ENCODE measurements at places on chromosomes 4 and X.

DNA sequence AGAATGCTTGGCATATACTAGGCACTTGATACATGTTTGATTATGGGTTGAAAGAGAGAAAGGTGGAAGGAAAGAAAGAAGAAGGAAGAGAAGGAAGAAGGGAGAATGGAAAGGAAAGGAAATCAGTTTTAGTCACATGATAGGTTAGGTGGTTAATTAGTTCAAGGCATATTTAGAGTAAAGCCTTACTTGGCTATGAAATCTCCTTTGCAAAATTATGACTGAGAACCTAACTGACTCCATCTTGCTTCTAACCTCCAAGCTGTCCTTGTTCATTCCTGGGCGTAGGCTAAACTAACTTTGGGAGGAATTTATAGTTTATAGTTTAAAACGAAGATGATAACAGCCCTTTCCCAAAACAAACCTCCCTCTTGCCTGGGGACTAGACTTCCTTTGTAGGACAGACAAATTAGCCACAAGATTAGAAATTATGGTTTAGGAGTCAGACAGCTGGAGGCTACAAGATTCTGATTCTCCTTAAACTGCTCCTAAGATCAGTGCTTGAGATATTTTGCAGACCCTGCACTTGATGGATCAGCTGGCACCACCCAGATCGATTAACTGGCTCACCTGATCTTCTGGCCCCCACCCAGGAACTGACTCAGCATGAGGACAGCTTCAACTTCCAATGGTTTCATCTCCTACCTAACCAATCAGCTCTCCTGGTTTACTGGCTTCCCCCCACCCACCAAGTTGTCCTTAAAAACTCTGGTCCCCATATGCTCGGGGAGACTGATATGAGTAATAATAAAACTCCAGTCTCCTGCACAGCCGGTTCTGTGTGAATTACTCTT, 55.0 kb downstream of the TXK start:
- DNase-seq, result no peak

- DNase-seq, result no peak
These were observed 24.3 kb downstream of the GRSF1 start for GRCh38 chr4:70815370-70815769.

DNA sequence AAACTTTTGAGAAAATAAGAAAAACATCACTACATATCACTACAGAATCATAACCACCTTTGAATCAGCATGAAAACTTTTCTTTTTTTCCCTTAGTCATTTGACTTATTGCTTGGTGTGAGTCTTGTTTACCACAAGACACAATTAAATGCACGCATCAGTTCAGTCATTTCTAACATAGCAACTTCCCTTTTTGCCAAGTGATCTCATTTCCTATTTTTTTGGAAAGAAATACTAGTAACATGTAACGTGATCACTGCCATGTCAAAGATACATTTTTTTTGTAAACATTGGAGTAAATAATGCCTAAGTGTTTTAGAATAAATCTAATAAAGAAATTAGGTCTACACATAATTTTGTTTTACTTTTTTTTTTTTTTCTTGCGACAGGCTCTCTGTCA, 5.1 kb upstream of the CXCL8 start:
- DNase-seq, result no peak

DNA sequence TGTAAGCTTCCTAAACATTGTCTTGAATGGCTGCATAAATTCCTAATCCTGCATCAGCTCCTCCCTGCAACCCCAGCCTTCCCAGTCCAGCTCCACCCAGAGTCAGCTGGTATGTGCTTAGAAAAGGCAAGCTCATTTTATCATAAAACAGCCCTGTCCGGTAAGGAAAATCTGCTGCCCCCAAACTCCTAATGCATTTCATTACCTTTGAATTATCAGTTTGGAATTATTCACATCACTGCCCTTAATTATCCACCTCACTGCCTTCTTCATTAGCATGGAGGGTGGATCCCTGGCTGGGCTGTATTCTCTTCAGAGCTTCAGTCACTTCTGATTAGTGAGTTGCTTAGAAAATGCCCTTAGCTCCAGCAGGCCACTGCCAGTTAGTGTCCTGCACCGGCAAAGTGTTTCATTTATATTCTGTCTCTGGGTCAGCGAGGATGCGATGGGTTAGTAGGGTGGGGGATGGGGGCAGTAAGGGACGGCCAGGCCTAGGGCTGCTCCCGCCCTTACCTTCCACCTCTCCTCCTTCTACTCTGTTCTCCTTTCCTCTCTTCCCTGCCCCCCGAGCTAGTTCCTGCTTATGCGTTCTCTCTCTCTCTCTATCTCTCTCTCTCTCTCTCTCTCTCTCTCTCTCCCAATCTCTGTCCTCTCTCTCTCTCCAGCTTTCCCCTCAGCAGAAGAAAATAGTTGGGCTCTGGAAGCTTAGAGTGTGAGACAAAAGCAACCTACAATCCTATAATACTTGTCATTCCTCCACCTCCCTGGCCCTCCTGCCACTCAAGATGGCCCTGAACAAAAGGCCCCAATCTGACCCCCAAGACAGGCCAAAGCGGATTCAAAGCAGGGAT, 174.8 kb upstream of the KLF3 start:
- no peak for DNase-seq

DNA sequence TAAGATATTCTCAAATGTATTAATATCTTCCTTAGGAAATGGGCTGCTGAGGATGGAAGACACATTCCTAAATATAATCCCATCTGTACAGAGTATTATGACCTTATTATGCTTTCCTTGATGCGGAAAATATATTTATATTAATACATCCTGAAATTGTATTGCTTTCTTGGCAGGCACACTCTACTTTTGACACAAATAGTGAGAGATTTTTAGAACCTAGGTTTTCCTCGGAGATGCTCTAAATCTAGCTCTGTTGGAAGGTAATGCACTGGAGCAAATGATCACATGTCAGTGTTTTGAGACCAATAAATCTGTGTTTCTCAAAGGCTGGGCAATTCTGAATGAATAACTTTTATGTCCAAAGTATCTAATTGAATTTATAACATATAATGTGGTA, 94.3 kb upstream of the MAGEC2 start:
- DNase-seq, result no peak

GRCh38 chrX:136306182-136306581, 5.4 kb downstream of the ADGRG4 start:
- no peak for DNase-seq

DNA sequence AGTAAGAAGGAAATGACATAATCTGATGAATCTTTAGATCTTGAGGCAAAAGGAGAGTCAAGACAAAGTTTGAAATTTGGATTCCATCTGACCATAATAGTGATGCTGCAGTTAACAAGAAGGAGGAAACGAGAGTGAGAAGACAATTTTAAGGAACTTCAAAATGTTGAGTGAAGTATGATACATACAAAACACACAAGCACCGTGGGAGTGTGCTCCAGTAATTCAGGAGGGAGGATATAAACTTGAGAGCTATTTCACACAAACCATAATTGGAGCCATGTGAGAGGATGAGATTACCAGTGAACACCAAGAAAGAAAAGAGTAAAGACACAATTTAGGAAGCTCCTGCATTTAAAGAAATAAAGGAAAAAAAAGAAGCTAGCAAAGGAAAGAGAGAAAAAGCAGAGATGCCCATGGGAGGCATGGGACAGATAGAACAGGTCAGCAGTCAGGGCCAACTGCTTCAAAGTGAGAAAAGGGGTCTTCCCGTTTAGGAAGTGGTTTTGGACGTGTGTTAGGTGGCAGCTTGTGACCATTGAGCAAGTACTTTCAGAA, 150.7 kb upstream of the SLC7A11 start:
- DNase-seq, result no peak

DNA sequence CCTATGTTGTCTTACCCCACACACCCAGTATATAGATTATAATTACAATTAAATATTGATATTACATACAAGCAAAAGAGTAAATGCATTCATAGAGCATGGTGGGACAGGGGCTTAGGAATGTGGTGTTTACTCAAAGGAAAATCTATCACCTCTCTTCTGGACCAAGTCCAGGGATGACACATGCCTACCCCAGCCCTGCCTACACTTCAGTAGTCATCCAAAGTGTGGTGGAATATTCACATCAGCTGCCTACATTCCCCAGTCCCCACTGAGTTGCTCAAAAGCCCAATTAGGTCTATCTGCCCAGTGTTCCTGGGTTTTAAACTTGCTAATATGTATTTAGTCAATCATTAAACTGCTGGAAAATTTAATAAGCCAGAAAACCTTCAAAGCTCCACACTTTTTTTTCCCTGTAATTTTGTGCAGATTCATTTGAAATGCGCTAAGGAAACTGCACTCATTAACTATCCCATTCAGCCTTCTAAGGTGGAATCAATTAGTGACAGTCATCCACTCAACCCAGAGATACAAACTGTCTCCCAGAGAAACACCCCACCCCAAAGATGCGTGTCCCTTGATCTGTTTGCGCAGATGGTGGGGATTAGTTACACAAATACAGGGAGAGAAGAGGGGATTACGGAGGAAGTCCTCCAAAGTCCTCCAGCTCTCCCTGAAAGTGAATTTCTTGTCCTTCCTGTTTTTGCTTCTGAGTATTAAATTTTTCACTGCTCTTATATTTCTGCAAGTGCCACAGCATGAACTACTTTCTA, 91.7 kb upstream of the KDR start:
- DNase-seq, result no peak

DNA sequence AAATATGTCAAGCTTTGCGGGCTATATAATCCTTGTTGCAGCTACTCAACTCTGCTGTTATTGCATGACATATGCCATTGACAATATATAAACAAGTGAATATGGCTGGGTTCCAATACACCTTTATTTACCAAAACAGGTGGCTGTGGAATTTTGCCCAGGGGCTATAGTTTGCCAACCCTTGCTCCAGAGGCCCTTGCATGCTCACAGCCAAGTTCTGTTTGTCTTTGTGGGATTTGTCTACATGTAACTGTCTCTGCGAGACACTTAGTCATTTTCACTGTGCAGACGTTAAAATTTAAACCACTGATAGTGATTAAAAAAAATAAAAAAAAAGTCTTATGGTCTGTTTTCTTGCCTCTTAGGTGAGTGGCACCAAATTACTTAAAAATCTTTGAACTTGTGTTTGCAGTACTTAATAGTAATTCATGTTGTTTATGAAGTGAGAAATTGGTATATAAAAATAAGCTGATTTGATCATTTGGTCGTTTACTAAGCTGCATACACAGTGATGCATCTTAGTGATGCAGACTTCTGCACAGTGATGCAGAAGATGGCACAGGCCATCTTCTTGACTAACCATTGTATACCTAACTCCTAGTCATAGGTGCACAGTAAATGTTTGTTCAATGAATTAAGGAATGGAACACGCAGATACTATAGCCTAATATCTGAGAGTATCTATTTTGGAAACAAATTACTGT, 170.9 kb downstream of the FRMPD4 start:
- no peak for DNase-seq

DNA sequence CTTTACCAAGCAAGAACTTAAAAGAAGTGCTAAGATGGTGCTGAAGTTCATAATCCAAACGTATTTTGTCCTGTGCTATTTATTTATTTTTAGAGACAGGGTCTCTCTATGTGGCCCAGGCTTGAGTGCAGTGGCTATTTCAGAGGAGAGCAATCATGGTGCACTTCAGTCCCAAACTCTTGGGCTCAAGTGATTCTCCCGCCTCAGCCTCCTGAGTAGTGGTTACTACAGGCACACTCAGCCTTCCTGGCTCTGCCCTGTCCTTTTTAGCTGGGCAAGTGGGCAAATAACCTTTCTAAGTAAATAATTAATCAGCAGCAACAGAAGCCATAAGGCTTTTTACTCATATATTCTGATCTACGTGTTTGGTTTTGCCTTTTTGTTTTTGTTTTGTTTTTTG, 2.6 kb downstream of the NSD2 start:
- DNase-seq, result no peak

GRCh38 chrX:136193771-136194170, 46.4 kb downstream of the FHL1 start:
- no peak for DNase-seq

GRCh38 chr4:145868637-145869409, 69.8 kb downstream of the ZNF827 start:
- no peak for DNase-seq

DNA sequence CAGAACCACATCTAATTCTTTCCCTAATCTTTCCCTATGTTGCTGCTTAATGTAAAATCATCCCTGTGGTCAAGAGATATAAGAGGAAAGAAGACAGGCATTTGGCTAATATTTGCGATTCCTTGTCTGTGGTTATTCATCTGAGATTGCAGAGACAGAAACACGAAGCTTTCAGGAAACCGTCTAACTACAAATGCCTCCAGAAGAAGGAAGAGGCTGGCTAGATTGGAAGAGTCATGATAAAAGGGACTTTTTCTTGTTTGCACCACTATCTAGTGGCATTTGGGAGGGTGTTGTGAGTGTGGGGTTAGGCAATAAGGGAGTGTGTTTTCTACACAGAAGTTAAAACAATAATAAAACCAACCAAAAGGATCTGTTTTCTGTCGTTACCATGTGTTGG, 43.9 kb downstream of the TMEM154 start:
- no peak for DNase-seq

- DNase-seq, result no peak
These were observed at the start of gene SLITRK2 for GRCh38 chrX:145817331-145818185. SLITRK2 (plus strand) TSS chrX:145817829; CDS start chrX:145822426, 4,597 bp downstream.

GRCh38 chr4:113969709-113970334, 9.6 kb downstream of the ARSJ start:
- DNase-seq, result no peak

- DNase-seq, result no peak
These were observed 67.2 kb upstream of the RASGEF1B start for GRCh38 chr4:81538716-81539427.

DNA sequence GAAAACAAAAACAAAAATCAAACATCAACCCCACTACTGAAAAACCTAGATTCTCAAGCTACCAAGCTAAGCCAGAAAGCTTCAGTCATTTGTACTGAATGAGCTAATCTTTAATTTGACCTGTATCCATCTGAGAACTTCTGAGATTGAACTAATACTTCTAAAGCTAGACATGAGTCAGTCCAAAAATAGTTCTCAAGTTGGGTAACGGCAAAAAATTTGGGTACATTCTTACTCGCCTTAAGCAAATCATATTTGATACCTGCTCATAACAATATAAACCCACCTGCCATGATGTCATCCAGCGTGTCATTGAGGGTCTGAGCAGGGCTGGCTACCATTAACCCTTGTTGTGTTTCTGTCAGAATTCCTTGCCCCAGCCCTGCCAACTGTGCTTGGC, 69.7 kb upstream of the COX18 start:
- DNase-seq, result no peak

- DNase-seq, result no peak
These were observed 14.6 kb downstream of the HERC3 start for GRCh38 chr4:88606832-88607231.

- DNase-seq, result no peak
These were observed 67.1 kb upstream of the HS3ST1 start for GRCh38 chr4:11495818-11496217.

GRCh38 chrX:31266203-31267076, 194.6 kb upstream of the FTHL17 start:
- no peak for DNase-seq

DNA sequence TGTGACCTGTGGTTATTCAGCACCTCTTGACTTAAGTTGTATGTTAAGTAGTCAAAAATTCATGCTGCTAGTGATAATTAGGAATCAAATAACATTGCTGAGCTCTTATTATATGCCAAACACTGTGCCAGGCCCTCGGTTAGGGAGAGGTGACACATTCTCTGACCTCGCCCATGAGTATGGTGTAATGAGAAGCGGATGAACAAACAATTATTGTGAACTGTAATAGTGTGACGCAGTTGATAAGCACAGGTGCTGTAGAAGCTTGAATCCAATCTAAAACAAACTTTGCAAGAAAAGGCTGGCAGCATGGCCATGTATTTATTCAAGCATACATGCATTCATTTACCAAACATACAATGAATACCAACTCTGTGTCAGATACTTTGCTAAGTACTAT, 303.5 kb upstream of the HS3ST1 start:
- no peak for DNase-seq

GRCh38 chrX:53511322-53511721, 77.2 kb upstream of the HSD17B10 start:
- no peak for DNase-seq
